Naive thymus-derived CD8-positive, alpha-beta T cell (primary cell): ENCODE measurements at places on chromosomes 16 and 17.

GRCh38 chr17:29677824-29678223 is 55.1 kb upstream of the CORO6 start:
- no peak for DNase-seq

DNA sequence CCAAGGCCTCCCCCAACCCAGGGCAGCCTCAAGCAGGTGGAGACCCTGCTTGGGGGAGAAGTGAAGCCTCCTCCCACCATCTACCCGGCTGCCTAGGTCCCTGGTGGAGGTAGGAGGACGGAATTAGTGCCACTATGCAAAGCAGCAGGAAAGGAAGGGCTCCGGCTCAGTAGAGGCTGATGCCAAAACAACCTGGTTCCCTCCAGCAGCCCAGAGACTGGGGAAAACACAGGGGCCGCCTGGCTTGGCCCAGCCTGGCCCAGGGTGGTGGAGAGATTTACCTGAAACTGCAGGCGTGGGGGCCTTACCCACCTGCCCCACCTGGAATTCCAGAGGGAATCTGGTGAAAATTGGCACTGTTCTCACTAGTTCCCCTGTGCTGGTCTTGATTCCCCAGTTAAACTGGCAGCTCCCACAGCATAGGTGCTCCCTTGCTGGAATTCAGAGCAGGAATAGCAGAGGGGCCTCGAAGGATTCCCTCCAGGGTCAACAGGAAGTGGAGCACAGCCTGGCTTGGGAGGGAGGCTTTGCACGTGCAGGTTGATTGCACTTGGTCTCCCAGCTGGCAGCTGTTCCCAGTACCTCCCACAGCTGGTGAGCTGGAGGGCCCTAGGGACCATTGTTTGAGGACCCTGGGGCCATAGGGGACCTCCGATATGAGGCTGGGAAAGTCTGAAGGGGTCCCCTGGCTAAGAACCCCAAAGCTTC is 4.5 kb downstream of the CD79B start:
- no peak for DNase-seq

DNA sequence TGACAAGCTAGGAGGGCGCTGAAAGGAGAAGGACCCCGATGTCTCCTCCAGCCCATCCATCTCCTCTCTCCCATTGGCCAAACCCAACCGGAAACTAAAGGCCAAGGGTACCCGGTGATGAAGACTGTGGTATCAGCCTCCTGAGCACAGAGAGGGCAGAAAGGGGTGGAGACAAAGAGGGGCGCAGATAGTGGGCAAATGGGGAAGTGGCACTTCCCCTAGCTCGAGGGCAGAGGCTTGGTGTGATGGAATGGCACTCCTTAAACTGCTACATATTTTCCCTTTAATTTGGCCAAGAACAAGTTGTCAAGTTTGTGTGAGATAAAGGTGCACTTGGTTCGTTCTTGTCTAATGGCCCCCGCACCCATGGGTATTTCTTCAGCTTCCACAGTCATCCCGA is 27.8 kb downstream of the IL4R start:
- DNase-seq: no peak

DNA sequence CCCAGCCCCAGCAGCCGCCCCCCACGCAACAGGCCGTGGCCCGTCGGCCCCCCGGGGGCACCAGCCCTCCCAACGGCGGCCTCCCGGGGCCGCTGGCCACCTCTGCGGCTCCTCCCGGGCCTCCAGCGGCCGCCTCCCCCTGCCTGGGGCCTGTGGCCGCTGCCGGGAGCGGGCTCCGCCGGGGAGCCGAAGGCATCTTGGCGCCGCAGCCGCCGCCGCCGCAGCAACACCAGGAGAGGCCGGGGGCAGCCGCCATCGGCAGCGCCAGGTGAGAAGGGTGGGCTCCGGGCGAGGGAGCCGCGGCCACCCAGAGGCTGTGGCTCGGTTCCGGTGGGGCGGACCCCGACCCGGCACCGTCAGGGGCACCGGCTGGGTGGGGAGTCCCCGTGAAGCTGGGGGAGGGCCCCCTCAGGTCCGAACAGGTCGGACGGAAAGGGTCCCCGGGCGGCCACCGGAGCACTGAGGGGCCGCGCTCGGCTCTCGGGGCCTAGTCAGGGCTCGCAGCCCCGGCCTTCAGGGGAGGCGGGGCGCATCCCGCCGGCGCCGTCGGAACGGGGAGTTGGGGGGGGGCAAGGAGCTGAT is 583 bp downstream of the ATXN2L start:
- DNase-seq: no peak

- DNase-seq: no peak
Measured at GRCh38 chr17:71976011-71976649, 144.7 kb upstream of the SOX9 start.

- DNase-seq: no peak
Measured at GRCh38 chr17:34714475-34715410, 135.4 kb downstream of the TMEM132E start.

- no peak for DNase-seq
Measured at GRCh38 chr17:70855401-70856054, 686.2 kb downstream of the KCNJ2 start.

DNA sequence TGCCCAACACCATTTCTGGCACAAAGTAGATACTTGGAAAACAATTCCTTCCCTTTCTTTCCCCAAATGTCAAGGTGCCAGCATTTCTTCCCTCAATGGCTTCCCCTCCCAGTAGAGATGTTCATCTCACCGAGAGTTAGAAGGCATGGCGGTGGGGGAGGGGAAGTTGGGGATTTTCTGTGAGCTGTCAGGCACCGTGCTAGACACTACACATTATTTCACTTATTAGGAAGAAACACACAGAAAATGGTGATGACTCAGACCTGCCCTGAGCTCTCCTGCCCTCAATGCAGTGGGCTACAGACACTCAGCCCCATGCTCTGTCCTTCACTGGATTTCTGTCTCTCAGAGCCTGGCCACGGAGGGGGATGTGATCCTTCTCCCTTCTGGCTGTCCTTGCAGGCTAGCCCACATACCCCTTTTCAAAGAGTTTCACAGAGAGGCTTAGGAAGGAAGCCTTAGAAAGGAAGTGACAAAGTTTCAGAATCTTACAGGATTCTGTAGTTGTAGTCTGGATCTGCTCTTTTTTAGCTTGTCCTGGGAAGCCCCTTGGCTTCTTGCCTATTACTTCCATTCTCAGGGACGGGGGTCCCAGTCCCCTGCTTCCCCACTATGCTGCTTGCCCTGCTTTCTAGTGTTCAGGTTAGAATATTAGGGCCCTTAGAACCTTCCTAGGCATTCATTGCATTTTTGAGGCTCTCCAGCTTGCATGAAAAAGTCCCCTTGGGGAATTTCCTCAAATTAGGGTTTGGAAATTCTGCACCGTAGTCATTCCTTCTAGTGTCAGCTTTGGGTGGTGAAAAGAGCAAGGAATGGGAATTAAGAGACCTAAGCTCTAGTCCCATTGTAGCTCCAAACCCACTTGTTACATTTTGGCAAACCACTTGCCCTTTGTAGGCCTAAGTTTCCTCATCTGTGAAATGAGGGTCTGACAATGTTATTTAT is 12.2 kb upstream of the CCL5 start:
- no peak for DNase-seq
